Urothelium cell line (cell line): ENCODE measurements at places on chromosomes 12 and 14.

GRCh38 chr14:91159906-91160305 is 46.0 kb downstream of the DGLUCY start:
- no peak for DNase-seq

DNA sequence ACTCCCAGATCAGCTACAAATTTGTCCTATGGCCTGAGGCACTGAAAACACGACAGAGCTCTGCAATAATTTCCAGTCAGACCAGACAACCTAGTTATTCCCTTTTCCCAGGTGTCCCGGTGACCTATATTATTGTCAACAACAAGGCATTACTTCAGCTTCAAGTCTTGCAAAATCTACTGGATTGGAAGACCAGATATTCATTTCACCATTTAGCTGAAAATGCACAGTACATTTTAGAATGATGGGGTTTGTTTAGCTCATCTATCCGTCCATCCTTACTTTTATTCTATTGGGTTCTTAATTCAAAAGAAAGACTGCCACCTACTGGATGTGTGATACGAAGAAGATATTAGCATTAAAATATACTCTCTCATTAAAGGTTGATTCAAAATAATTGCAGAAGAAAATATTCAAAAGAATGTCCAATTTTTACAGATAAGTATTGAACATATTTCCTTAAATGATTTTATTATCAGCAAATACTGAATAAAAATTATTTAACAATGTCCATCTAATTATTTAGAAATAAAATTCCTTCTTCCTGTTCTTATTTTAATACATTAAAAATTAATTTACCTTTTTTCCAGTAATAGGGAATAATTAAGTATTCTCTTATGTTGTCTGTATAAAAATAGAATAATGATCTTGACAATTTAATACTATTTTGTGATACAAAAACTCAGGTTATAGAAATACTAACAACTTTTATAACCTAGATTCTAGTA is 244.9 kb upstream of the LRIG3 start:
- no peak for DNase-seq

DNA sequence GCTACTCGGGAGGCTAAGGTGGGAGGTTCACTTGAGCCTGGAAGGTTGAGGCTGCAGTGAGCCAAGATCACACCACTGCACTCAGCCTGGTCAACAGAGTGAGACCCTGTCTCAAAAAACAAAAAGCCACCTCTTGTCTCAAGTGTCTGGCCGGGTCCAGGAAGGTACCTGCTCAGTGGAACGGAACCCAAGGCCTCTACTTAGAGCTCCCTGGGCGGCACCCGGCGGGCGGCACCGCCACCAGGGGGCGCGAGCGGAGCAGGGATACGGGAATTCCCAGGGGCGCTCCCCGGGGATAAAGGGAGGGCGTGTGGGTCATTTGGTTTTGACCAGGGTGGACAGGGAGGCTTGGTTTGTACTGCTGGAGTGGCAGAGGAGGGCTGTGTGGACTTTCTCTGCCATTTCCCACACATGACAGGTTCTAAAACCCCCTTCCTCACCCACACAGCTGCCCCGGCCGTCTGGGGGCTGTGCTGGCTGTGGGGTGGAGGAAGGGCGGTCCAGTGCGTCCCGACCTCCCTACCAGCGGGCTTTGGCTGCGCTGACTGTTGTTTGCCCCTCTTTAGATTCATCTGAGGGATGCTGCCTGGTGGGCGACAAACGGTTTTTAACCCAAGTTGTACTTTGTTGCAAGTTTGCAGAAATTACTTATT is 91.4 kb downstream of the SETD3 start:
- DNase-seq: peak; percentile 60

- no peak for DNase-seq
Observed at GRCh38 chr12:131131808-131132117, 178.1 kb downstream of the ADGRD1 start.

DNA sequence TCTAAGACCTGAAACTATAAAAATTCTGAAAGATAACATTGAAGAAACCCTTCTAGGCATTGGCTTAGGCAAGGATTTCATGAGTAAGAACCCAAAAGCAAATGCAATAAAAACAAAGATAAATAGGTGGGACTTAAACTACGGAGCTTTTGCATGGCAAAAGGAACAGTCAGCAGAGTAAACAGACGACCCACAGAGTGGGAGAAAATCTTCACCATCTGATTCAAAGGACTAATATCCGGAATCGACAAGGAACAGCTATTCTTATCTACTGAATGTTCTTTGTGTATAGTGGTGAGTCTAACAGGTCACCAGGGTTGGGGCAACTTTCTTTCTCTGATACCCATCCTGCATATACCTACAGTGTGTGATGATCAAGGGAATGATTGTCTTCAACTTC is 198.6 kb downstream of the CCDC91 start:
- DNase-seq: no peak

DNA sequence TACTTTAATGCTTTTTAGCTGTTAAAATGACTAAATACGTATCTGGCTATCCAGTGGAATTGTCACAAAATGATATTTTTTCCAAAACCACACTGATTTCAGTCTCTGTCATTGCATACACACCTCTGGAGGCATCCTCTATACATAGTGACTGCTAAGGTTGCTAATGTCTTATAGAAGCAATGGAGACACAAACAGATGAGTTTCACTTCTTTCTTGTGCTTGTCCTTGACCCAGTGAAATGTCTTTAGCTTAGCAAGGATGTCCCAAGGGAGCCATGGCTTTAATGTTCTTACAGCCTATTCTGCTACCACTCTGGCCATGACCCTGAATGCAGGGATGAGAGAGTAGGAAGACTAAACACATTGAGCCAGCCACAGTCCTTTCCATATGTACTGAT is 90.3 kb downstream of the TPH2 start:
- no peak for DNase-seq
